Keratinocyte (primary cell): ENCODE measurements at places on chromosomes 3 and 15. TPM values are rescaled to one million over a fixed set of nuclear protein-coding genes. Genes with fewer than 3 reads are reported as not detected.

GRCh38 chr3:166085164-166085856 is 248.1 kb upstream of the BCHE start:
- no peaks in the 10 kb centered on the region for H3K27me3 ChIP-seq
- peaks cover 16% of the 10 kb centered on the region for H3K4me1 ChIP-seq
- no peaks in the 10 kb centered on the region for H3K36me3 ChIP-seq
- no peak overlapping the region for H3K4me3 ChIP-seq
- H3K27ac ChIP-seq, result no peak overlapping the region

DNA sequence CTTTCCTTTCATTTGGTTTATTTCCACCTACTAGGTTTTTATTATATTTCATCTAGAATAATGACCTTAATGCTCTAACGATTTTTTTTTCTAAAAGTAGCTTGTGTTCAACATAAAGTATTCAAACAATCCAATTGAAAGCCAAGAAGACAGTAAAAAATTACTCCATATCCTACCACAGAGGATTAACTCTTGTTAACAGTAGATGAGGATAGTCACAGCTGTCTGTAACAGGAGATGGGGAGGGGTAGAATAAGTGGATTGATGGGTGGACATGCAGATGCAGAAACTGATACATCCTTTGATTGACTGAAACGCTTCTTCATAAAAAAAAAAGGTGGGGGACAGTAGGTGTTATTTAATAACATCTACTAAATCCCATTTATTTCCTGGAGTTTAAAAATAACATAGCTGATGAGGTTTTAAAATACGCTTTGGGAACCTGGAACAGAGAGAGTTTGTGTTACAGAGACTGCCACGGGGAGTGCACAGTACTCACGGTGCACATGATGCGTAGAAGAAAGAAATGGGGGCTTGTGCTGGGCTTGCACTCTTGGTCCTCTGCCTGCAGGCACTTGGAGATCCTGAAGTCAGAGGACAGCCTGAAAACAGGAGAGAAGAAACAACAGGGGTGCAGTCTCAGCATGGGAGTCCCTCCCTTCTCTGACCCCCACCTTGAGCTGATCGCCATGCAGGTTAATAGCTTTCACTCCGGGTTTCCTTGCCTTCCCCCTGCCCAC is 226.7 kb downstream of the THSD4 start:
- H3K4me3 ChIP-seq, result no peak overlapping the region
- H3K27ac ChIP-seq, result no peak overlapping the region
- peaks cover 9% of the 10 kb centered on the region for H3K36me3 ChIP-seq
- DNase-seq, result no peak
- no peaks in the 10 kb centered on the region for H3K27me3 ChIP-seq
- H3K4me1 ChIP-seq, result peaks cover 19% of the 10 kb centered on the region

- no peaks in the 10 kb centered on the region for H3K4me1 ChIP-seq
- no peak overlapping the region for H3K4me3 ChIP-seq
- H3K27ac ChIP-seq, result no peak overlapping the region
- no peaks in the 10 kb centered on the region for H3K36me3 ChIP-seq
- DNase-seq, result no peak
Measured at GRCh38 chr3:150958683-150959082, 13.8 kb downstream of the CLRN1 start.

DNA sequence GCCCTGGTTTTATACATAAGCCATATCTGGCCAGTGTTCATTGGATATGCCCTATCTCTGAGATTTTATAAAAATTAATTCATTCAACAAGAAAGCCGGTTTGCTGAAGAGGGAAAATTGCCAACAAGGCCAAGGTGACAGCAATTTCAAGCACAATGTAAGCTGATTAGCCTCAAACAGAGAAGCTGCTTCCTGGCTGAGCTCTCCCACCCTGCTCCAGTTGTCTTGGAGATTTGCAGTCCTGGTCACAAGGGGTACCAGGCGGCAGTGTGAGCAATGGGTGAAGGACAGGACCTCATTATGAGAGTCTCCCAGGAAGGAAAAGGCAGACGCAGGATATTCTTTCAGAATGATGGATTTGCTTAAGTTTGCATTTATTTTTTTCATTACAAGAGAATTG is 5.4 kb upstream of the THSD4 start:
- no peaks in the 10 kb centered on the region for H3K27me3 ChIP-seq
- H3K4me3 ChIP-seq, result no peak overlapping the region
- H3K4me1 ChIP-seq, result peaks cover 31% of the 10 kb centered on the region
- H3K27ac ChIP-seq, result no peak overlapping the region
- DNase-seq, result no peak
- no peaks in the 10 kb centered on the region for H3K36me3 ChIP-seq

Gene PRSS50
- polyA plus RNA-seq, result not detected in 3 replicates

GRCh38 chr3:183074261-183074660 is 25.0 kb downstream of the MCCC1 start:
- no peaks in the 10 kb centered on the region for H3K27me3 ChIP-seq
- H3K36me3 ChIP-seq, result peaks cover 8% of the 10 kb centered on the region
- no peak for DNase-seq

DNA sequence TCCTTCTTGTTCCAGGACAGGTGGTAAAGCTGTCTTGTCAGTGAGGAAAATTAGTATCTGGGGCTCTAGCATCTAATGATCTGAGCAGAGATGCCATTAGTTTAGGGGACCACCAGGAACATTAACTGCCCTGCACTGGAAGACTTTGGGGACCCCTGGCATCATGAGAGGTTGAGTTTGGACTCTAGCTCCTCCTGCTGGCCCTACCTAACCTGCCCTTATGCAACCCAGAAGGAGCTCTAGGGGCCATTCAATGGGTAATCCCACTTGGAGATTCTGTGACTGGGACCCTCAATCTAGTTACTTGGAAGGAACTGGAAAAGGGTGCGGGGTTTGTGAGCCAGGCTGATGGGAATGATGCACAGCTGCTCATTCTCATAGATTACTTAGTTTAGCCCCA is 451.0 kb downstream of the EPHB1 start:
- no peak for DNase-seq
- H3K4me3 ChIP-seq, result no peak overlapping the region
- no peaks in the 10 kb centered on the region for H3K4me1 ChIP-seq
- H3K27ac ChIP-seq, result no peak overlapping the region
- H3K36me3 ChIP-seq, result no peaks in the 10 kb centered on the region

Gene CALML4
- polyA plus RNA-seq, result 3.0 to 7.0 TPM (median 3.3 TPM) in 3 replicates

DNA sequence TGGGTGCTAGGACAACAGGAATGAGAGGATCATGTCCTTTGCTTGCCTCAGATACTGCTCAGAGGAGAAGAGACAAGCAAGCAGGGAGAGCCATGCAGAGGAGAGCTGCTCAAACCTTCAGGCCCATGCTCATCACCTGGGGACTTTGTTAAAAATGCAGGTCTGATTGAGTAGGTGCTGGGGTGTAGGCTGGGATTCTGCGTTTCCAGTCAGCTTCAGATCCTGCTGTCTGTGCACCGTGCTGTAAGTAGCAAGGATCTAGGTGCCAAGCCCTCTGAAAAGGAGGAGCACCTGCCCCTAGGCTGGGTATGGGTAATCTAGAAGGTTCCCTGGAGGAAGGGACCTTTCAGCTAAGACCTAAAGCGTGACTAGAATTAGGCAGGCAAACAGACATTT is 7.3 kb downstream of the FLNB start:
- H3K4me1 ChIP-seq, result peaks cover 83% of the 10 kb centered on the region
- H3K36me3 ChIP-seq, result peaks cover 57% of the 10 kb centered on the region
- DNase-seq, result no peak
- H3K27me3 ChIP-seq, result no peaks in the 10 kb centered on the region
- no peak overlapping the region for H3K27ac ChIP-seq
- peak overlapping the region; percentile 13 for H3K4me3 ChIP-seq

Gene HRH1
- polyA plus RNA-seq, result 10.0 to 15.1 TPM (median 13.9 TPM) in 3 replicates

DNA sequence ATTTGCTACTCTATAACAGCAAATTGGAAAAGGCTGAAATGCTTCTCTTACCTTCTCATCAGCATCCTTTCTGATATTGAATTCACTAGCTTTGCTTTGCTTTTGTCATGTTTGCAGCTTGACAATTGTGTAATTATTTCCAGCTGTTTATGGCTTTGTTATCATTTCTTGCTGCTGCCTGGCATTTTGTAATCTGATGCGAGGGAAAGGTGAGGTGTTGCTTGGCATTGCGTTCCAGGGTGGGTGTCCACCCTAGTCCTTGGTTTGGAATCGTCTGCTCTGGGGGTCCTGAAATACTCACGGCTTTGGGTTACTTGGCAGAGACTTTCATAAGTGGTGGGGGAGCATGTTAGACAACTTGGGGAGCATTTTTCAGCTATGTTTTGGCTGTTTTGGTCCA is 2.9 kb downstream of the CACNA2D3 start:
- no peaks in the 10 kb centered on the region for H3K36me3 ChIP-seq
- no peak overlapping the region for H3K27ac ChIP-seq
- DNase-seq, result no peak
- H3K4me3 ChIP-seq, result no peak overlapping the region

Gene SNX22
- polyA plus RNA-seq, result 0.03 to 0.04 TPM in 2 of 3 replicates, not detected in the other

DNA sequence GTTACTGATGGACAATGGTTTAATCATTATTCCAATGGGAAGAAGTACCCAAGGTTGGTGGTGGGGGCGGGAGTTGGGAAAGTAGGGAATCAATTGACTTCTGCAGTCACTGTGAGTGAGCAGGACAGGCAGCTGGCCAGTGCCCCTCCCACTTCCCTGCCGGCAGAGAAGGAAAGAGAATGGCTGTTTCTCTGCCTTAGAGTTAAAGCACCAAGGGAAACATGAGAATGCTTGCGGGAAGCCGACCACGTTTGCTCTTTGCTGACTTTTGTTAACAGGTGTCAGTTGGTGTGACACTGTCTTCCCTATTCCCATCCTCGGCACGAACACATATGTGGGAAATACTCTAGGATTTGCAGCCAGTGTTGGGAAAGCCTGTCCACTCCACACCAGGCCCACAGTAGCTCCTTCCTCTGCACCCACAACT is 33.5 kb upstream of the MFSD1 start:
- H3K36me3 ChIP-seq, result no peaks in the 10 kb centered on the region

Gene NCK1
- 35.8 to 57.9 TPM (median 44.2 TPM) in 3 replicates for polyA plus RNA-seq

Gene GABRG3
- polyA plus RNA-seq, result not detected in 3 replicates

DNA sequence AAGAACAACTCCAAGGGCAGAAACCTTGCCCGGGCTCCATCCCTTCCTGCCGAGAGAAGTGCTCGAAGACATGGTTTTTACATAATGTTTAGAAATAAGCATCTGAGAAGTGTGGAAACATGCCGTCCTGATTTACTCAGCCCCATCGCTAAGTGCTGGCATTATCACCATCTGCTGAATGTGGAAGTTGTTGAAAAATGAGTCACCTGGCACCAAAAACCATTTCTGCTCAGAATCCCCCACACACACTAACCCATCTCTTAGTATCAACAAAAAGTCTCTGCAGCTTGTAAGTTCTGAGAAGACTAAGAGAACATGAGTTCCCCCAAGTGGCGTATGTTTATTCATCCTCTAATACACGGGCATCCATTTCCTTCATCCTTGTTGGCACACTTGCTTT is 51.0 kb upstream of the ARL8B start:
- no peak overlapping the region for H3K4me3 ChIP-seq
- no peak for DNase-seq
- no peaks in the 10 kb centered on the region for H3K36me3 ChIP-seq
- no peaks in the 10 kb centered on the region for H3K27me3 ChIP-seq
- no peak overlapping the region for H3K27ac ChIP-seq

- H3K4me3 ChIP-seq, result no peak overlapping the region
- no peak for DNase-seq
- no peaks in the 10 kb centered on the region for H3K4me1 ChIP-seq
- H3K27me3 ChIP-seq, result peaks cover 16% of the 10 kb centered on the region
- H3K27ac ChIP-seq, result no peak overlapping the region
Measured at GRCh38 chr3:14389166-14389606, 13.2 kb upstream of the SLC6A6 start.

GRCh38 chr3:7309641-7310102 is 448.8 kb downstream of the GRM7 start:
- H3K4me3 ChIP-seq, result no peak overlapping the region
- peaks cover 2% of the 10 kb centered on the region for H3K4me1 ChIP-seq
- no peaks in the 10 kb centered on the region for H3K27me3 ChIP-seq

Gene CLDN11
- 0.12 to 0.23 TPM (median 0.14 TPM) in 3 replicates for polyA plus RNA-seq

- H3K27me3 ChIP-seq, result no peaks in the 10 kb centered on the region
- no peak overlapping the region for H3K4me3 ChIP-seq
- H3K27ac ChIP-seq, result no peak overlapping the region
- no peaks in the 10 kb centered on the region for H3K36me3 ChIP-seq
- H3K4me1 ChIP-seq, result no peaks in the 10 kb centered on the region
Measured at GRCh38 chr3:82978368-82978767, 1216.9 kb upstream of the GBE1 start.

Gene ZNF639
- polyA plus RNA-seq, result 7.6 to 15.8 TPM (median 14.9 TPM) in 3 replicates

Gene MCTP2
- polyA plus RNA-seq, result 21.2 to 22.4 TPM (median 22.0 TPM) in 3 replicates

Gene TIGIT
- not detected in 3 replicates for polyA plus RNA-seq

GRCh38 chr3:45677033-45677446 is 12.2 kb upstream of the SACM1L start:
- peak overlapping the region; percentile 71 for H3K27ac ChIP-seq
- H3K4me3 ChIP-seq, result no peak overlapping the region
- peak; percentile 60 for DNase-seq
- H3K36me3 ChIP-seq, result peaks cover 20% of the 10 kb centered on the region

Gene VGLL3
- 2.4 to 6.7 TPM (median 2.6 TPM) in 3 replicates for polyA plus RNA-seq

DNA sequence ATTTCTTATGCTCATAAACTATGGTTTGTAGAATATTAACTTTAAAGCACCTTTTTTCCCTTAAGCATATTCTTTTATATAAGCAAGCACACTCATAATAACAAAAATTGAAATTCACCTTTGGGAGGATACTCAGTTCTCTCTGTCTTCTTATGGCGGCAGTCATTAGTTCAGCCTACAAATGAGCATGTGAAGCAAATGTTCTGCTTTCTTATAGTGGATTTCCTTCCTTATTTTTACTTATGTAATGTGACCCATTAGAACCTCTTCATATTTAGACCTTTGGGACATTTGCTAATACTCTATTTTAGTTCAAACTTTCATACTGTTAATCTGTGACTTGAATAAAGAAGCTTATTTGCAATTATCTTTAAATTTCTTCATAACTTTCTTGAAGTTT is at the start of gene P2RY13:
Gene P2RY13 (minus strand): TSS at position 187 of the 400 bp plus-strand sequence. CDS start 21 bp downstream, at position 166.
- peaks cover 12% of the 10 kb centered on the region for H3K4me1 ChIP-seq
- no peak within 1 kb of the TSS for H3K27ac ChIP-seq
- H3K36me3 ChIP-seq, result no peaks in the 10 kb centered on the region
- H3K4me3 ChIP-seq, result no peak within 1 kb of the TSS
- no peaks in the 10 kb centered on the region for H3K27me3 ChIP-seq
- no peak for DNase-seq

Gene BTBD1
- 37.8 to 70.5 TPM (median 58.7 TPM) in 3 replicates for polyA plus RNA-seq

Gene SYNPR
- polyA plus RNA-seq, result not detected in 3 replicates

GRCh38 chr3:36444909-36445308 is 64.6 kb downstream of the STAC start:
- DNase-seq, result peak; percentile 30
- H3K4me3 ChIP-seq, result no peak overlapping the region
- peak overlapping the region; percentile 30 for H3K27ac ChIP-seq
- peaks cover 4% of the 10 kb centered on the region for H3K36me3 ChIP-seq
- H3K4me1 ChIP-seq, result peaks cover 14% of the 10 kb centered on the region
- no peaks in the 10 kb centered on the region for H3K27me3 ChIP-seq
